ENCODE measurements at places on chromosomes 7 and 10.

DNA sequence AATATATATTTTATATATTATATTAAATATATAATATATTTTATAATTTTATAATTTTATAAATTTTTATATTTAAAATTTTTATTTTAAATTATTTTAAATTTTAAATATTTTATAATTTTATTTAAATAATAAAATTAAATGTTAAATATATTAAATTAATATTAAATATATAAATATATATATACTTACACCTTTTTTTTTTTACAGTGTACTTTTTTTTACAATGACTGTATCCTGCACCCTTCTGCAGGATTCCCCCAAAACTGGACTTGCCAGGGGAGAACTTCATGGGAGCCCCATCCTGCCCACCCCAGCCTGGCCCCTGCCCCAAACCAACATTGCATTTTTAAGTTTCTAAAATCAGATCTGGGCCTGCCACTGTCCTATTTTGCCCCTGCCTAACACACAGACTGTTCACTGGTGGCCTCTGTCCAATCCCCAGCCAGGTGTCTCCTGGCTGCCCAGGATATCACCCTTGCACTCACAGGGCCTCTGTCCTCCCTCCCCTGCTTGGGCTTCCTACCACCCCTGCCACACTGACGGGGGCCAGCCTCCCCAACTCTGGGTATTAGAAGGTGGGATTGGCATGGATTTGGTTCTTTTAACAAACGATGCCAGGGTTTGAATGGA, 138.0 kb downstream of the ADCY1 start:
- DNase-seq = no peak

DNA sequence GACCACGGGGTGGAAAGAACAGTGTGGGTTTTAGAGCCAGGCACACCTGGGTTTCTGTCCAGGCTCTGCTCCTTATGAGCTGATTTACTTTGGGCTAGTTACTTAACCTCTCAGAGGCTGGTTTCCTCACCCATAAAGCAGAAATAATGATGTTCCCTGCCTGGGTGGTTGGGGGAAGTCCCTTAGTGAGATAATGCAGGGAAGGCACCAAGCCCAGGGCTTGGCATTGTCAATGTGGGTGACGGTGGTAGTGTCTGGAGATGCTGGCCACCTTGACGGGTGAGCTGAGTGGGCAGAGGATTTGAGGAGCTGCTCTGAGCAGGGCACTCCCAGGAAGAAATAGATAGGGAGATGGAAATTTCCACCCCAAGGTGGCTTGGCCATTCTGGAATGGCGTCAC, 65.2 kb downstream of the SH2D4B start:
- DNase-seq = no peak

DNA sequence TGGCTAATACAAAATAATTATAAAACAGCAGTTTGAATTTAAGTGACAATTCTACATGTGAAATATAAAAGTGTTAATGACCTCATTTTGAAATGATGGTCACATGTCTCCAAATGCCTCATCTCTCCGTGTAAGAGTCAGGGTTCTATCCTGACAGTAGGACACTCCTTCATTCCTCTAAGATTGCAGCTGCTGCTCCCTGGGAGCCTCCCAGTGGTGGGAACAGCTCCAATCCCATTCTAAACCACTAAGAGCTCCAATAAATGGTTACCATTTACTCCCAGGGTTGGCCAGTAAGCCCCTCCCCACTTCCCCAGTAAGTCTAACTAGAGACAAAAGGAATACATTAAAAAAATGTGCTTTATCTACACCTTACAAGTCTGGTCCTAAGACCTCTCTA, 344.6 kb upstream of the AOAH start:
- no peak for DNase-seq

DNA sequence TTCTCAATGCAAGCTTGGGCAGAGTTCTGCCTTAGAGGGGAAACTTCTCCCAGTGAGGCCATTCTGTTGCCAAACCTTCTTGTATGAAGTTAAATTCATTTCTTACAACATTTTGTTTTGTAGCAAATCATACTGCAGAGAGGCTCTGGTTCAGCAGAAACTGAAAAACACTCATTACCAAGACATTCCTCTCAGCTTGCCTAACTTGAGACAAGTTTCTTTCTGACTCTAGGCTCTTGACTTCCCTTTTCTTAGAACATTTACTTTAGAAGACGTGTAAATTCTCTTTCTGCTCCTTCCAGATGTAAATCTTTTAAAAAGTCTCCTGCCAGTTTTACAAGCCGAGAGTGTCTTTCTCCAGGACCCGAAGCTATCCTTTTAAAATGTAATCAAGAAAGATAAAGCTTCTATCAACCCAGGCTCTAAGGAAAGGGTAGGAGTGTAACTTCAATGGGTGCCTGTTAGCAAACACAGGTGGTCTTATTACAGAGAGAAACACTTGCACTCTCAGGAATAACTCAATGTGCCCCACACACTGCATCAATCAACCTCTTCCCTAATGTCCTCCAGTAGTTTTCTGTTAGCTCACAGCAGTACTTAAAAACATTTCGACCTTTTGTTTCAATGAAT, 80.5 kb upstream of the TAS2R16 start:
- DNase-seq = no peak

DNA sequence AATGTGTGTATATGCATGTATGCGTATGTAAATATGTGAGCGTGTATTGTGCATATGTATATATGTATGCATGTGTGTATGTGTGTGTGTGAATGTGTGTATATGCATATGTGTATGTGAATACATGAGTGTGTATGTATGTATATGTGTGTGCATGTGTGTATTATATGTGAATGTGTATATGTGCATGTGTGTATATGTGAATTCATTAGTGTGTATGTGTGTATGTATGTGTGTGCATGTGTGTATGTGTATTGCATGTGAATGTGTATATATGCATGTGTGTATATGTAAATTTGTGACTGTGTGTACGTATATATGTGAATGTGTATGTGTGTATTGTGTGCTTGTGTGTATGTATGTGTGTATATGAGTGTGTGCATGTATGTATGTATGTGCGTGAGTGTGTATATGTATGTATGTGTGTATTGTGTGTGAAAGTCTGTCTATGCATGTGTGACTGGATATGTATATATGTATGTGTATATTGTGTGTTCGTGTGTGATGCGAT, 455.9 kb downstream of the TYW1 start:
- no peak for DNase-seq

DNA sequence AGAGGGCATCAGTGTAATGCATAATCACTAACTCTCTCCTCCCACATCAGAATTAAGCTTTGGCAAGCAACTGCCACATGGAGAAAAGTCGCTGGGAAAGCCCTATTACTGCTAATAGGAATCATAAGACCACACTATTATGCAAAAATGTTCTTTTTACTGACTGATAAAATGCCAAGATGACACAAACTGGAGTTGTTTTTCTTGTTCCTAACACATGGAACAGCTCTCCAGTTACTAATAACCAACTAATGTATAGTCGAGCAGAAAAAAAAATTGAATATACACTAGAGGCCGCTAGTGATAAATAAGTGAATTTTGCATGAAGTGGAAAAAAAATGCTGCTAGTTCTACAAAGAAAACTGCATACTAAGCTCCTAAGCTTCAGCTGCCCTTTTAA, 165.6 kb downstream of the TPK1 start:
- no peak for DNase-seq

GRCh38 chr10:73998623-73998928, 660 bp downstream of the VCL start:
- DNase-seq = no peak

DNA sequence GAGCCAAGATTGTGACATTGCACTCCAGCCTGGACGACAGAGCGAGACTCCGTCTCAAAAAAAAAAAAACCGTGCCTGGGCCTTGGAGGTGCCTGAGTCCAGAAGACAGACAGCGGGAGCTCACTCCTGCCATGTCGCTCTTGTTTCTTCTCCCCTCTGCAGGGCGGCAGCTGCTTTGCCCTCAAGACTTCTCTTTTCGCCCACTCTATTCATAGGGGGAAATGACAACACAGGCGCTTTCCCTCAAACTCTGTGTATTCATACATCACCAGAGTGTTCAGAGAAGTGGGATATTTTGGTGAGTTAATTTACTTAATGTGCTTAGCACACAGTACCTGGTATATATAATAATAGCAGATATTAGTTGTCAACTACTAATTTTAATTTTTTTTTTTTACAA, 44.5 kb downstream of the FOXK1 start:
- no peak for DNase-seq

- no peak for DNase-seq
These were observed 64.6 kb downstream of the KLF6 start for GRCh38 chr10:3720228-3721019.

GRCh38 chr10:32077896-32078485, 21.8 kb upstream of the KIF5B start:
- no peak for DNase-seq

DNA sequence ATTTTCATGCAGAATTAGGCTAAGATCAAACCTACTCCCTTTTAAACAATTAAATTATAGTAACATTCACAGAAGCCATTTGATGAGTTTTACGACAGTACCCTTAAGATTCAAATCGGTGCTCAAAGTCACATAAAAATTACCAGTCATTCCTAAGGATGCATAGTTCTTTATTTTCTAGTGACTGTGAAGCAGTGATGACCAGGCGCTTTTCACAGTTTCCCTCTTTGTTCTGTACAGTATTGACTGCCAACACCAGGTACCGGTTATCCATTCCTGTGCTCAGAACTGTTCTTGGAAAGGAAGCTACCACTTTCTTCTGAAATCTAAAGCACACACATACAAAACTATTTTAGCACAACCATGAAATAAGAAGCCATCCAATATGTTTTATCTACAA, 1.9 kb downstream of the DNA2 start:
- DNase-seq = no peak

- no peak for DNase-seq
These were observed 29.4 kb downstream of the CPA1 start for GRCh38 chr7:130409712-130410072.

DNA sequence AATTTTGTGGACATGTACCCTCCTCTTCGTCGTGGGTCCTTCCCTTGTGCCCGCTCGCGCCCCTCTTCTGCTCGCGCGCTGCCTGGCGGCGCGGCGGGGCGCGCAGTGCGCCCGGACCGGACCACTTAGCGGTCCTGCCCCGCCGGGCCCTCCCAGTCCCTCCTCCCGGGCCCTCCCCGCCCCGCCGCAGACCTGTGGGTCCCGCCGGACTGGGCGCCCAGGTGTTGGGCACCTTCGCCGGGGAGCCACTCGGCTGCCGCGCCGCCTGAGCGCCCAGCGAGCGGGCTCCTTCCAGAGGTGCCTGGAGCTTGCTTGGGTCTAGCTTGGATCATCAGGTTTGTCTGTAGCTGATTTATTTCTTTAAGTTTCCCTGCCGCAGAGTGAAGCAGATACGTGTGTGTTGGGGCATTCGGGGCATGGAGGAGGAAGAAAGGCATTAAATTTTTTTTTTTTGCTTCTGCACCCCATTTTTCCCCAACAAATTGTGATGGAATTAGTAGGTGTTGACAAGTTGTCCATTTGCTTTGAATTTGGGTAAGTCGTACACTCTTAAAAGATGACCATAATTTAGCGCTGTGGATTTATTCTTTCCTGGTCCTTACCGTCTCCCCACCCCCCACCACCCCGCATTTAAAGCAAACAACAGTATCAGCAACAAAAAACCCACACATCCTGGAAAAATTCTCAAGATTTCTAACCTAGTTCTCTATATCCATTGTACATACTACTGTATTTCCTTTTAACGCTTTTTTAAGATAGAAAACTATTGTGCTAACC, 905 bp downstream of the C1GALT1 start:
- DNase-seq = peak; percentile 16

DNA sequence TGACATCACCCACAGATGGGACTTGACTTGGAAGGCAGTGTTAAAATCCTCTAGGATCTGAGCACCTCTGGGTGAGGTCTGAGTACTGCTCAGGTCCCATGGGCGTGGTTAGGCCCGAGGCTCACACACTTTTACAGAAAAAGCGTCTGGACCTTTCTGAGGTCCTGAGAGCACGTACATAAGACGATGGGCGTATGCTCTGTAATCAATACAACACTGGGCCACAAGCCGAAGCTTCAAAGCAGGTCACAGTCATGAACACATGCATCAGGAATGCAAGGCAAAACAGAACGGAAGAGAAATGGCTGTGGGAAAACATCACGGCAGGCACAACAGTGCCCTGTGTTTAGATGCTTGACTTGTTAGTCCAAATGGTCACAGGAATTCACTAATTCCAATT, 112.2 kb downstream of the LARP4B start:
- DNase-seq = no peak

GRCh38 chr7:69738396-69738951, 140.2 kb downstream of the AUTS2 start:
- no peak for DNase-seq

GRCh38 chr10:50387732-50388073, 136.4 kb upstream of the ASAH2 start:
- DNase-seq = no peak

- no peak for DNase-seq
These were observed 10.6 kb upstream of the TSPAN14 start for GRCh38 chr10:80443531-80443974.

DNA sequence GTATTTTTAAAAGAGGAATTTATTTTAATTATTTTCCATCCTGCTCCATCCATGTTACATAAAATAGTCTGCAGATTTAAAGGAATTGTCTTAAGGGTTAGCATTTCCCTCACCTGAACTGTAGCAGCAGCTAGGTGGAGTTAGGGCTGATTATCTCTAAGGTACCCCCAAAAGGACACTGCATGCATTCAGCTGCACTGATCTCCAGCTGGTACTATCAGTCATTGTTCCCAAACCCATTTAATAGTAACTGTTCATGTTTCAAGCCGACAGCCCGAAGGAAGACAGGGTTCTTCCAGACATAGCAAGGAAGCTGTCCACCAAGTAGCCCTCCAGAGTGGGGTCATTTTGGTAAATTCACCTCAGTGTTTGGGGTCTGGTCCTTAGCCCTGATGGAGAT, 48.7 kb downstream of the FAM171A1 start:
- DNase-seq = no peak

DNA sequence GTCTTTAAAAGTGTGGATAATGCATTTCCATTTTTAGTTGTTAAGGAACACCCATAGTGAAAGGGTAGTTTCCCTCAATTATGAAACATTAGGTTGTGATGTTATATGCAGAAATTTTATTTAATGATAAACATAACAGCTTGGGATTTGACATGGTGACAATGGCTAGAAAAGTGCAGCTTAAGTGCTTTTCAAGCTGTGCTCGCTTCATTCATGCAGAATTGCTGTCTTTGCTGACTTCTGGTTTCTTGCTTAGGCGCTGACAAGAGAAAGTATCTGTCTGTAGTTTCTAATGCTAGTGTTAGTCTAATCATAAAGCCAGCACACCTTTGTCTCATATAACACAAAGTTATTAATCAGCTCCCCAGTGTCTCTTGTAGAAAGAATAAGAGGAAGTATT, 170.0 kb downstream of the ARL5B start:
- no peak for DNase-seq

DNA sequence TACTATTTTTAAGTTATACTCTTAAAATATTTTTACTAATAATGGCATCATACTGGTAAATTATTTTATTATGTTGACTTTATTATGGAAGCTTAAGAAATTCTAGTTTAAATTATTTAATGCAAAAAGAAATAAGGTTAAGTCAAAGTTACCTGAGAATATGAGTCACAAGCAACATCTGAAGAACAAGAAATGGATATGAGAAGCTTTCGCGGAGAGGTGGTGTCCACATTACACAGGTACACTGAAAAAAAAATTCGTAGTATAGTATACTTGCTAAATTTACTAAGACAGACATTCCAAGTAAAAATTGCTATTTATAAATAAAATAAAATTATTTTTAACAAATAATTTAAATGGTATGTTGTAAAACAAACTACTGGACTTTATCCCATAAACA, 143.8 kb downstream of the AVL9 start:
- DNase-seq = no peak

- DNase-seq = no peak
These were observed at the start of gene LOXL4 for GRCh38 chr10:98267894-98268693. LOXL4 (minus strand) TSS chr10:98268194; CDS start chr10:98263019, 5,175 bp downstream.
